ENCODE measurements at places on chromosomes 6 and 20. TPM values are rescaled to one million over a fixed set of nuclear protein-coding genes. Genes with fewer than 3 reads are reported as not detected.

- peak; percentile 57 for DNase-seq
Observed at GRCh38 chr6:25359191-25359861, 80.2 kb downstream of the CARMIL1 start.

DNA sequence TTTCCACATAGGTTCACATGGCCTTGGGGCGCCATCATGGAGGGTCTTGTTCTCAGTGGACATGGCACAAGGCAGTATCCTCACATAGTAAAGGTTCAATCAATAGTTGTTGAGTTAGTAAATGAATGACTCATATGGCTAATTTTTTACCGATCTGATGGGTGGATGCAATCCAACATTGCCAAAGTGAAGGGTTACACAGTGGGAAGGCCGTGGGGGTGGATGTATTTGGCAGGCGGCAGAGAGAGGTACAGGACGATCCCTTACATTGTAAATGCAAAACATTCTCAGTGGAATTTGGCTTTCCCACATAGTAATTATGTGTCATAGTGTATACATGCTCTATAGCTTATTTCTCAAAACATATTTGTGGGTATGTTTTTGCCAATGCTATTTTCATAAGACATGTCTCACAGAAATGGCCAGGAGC is 21.0 kb upstream of the PDE7B start:
- DNase-seq = no peak

GRCh38 chr6:94350833-94351232 is 931.5 kb upstream of the EPHA7 start:
- DNase-seq = no peak

DNA sequence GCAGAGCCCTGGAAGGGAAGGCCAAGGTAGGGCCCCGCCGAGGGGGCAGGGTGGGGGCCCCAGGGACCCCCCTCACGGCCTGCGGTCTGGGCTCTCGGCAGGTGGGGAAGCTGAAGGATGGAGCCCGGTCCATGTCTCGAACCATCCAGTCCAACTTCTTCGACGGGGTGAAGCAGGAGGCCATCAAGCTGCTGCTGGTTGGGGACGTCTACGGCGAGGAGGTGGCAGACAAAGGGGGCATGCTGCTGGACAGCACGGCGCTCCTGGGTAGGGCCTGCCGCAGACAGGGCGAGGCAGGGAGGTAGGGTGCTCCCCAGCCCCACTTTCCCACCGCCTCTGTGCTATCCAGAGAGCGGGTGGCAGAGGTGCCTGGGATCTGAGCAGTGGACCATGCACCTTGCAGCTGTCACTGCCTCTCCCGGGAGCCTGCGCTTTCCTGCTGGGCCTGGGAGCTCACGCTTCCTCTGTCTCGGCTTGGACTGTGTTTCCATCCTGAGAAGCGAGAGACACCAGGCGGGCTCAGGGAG is 83.1 kb downstream of the SYNJ2 start:
- no peak for DNase-seq

DNA sequence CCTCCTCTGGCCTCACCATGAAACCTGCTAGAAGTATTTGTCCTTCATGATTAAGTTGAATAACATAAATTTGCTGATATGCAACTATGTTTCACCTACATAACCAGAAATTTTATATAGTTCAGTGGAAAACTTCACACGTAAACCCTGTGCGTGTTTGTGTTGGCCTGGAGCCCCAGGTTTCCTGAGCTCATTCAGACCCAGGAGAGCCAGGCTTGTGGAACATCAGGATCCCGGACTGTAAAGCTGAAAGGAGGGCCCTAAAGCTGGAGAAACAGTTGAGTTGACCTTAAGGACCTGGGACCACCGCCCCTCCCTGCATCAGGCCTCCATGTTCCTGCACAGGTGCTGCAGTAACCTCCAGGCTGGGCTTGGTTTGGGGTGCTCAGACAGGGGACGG is 3.1 kb upstream of the SPATS1 start:
- DNase-seq = no peak

- peak; percentile 66 for DNase-seq
Observed at GRCh38 chr20:41072190-41072863, 43.7 kb downstream of the TOP1 start.

DNA sequence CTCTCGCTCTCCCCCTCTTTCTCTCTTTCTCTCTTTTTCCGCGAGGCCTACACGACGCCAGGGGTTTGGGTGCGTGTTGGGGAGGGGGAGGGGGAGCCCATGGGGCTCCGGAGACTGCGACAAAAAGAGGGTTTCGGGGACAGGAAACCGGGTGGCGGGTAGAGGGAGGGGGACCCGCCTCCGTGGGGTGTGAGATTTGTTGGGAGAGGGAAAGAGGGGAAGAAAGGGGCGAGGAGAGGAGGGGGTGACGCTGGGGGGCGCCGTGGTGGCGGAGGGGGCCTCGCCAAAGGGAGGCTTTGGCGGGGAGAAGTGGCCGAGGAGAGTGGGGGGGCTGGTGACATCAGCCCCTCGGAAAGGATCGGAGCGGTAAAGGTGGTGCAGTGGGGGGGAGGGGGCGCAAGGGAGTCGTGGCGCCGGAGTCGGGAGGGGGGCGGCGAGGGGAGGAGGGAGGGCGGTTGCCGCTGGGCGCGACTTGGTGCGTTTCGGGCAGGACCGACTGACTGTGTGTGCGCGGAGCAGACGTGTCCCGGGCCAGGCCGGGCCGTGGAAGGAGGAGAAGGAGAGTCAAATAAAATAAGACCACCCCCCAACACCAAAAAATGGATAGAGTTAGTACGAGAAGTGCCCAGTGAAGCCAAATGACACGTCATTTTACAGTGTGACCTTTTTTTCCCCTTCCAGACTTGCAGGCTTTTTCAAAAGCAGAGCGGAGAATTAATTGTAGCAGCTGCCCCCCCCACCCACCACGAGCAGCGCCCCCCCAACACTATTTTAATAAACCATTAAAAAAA is 39.8 kb downstream of the GNAS start:
- peak; percentile 71 for DNase-seq

The TBXT gene
- 0.17 TPM for polyA plus RNA-seq

The FAM209B gene
- not detected for polyA plus RNA-seq
